ENCODE measurements at places on chromosomes 7 and 10. TPM values are rescaled to one million over a fixed set of nuclear protein-coding genes. Genes with fewer than 3 reads are reported as not detected.
A peak's percentile ranks its signal among the peaks of the same experiment; 100 is the strongest.

GRCh38 chr7:135207406-135208101, 3.8 kb downstream of the WDR91 start:
- no peak for DNase-seq
- H3K27me3 ChIP-seq: no peaks in the 10 kb centered on the region
- H3K4me1 ChIP-seq: peaks cover 64% of the 10 kb centered on the region
- peak overlapping the region; percentile 9 for H3K4me3 ChIP-seq
- H3K36me3 ChIP-seq: no peaks in the 10 kb centered on the region
- peak overlapping the region; percentile 97 for H3K27ac ChIP-seq

DNA sequence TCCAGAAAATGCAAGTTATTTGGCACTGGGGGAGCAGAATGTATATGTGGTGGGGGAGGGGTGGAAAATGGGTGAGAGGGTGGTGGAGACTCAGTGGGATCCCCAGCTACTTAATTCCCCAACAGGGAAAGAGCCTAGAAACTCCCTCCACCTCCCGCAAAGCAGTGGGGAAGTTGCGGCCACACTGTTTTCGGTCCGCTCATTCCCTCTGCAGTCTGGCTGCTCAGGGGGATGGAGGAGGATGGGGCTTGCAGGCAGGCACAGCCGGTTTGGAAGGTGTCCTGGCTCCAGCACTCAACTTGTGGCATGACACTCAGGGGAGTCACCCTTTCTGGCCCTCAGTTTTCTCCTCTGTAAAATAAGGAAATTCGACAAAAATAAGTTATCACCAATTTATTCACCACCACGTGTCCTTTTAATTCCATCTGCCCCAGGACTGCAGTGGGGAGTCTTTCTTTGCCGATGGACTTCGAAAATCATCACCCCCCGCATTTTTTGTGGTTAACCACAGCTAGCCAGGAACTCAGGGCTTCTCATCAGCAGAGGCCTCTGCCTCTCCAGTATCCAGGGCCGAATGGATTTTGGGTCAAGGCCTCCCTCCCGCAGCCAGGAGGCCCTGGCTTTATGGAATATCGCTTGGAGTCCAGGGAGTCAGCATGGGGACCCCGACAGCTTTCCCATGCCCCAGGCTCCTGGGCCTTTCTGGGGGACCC, 1.6 kb upstream of the HTRA1 start:
- no peak overlapping the region for H3K27ac ChIP-seq
- DNase-seq: no peak
- H3K4me1 ChIP-seq: no peaks in the 10 kb centered on the region
- H3K36me3 ChIP-seq: no peaks in the 10 kb centered on the region
- H3K27me3 ChIP-seq: no peaks in the 10 kb centered on the region
- no peak overlapping the region for H3K4me3 ChIP-seq

The KLF6 gene
- total RNA-seq: 41.2 TPM

- no peak overlapping the region for H3K27ac ChIP-seq
- no peaks in the 10 kb centered on the region for H3K27me3 ChIP-seq
- H3K4me1 ChIP-seq: no peaks in the 10 kb centered on the region
- no peak for DNase-seq
- H3K4me3 ChIP-seq: no peak overlapping the region
Observed at GRCh38 chr7:66758950-66759628, 18.6 kb downstream of the RABGEF1 start.

DNA sequence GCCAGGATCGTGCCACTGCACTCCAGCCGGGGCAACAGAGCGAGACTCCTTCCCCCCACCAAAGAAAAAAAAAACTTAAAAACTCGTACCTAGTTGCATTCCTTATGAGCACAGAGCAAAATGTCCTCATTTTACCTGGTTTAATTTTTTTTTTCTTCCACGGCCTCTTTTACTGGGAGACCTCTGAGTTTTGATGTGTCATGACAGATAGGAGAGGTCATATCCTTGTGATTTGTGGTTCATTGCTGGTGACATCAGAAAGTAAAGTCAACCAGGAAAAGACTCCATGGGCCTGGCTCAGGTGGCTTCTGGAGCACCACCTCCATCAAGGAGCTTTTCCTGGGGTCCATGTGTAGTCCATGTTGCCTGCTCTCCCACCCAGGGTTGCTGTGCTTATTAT, 26.3 kb downstream of the GTF2I start:
- H3K4me1 ChIP-seq: no peaks in the 10 kb centered on the region
- no peak overlapping the region for H3K27ac ChIP-seq
- no peak for DNase-seq
- no peak overlapping the region for H3K4me3 ChIP-seq

The KNDC1 gene
- 0.63 TPM for total RNA-seq

The DENND10 gene
- total RNA-seq: 7.7 TPM

The TMEM236 gene
- total RNA-seq: 0.22 TPM

GRCh38 chr7:2613931-2614600, 17.7 kb upstream of the TTYH3 start:
- H3K36me3 ChIP-seq: no peaks in the 10 kb centered on the region
- H3K27ac ChIP-seq: no peak overlapping the region

- no peaks in the 10 kb centered on the region for H3K36me3 ChIP-seq
- H3K4me3 ChIP-seq: no peak overlapping the region
Observed at GRCh38 chr10:78664929-78665553, 403.7 kb upstream of the ZMIZ1 start.

GRCh38 chr10:11396311-11396955, 215.0 kb downstream of the USP6NL start:
- H3K27ac ChIP-seq: no peak overlapping the region
- H3K4me3 ChIP-seq: no peak overlapping the region
- no peak for DNase-seq
- no peaks in the 10 kb centered on the region for H3K4me1 ChIP-seq
- no peaks in the 10 kb centered on the region for H3K36me3 ChIP-seq

DNA sequence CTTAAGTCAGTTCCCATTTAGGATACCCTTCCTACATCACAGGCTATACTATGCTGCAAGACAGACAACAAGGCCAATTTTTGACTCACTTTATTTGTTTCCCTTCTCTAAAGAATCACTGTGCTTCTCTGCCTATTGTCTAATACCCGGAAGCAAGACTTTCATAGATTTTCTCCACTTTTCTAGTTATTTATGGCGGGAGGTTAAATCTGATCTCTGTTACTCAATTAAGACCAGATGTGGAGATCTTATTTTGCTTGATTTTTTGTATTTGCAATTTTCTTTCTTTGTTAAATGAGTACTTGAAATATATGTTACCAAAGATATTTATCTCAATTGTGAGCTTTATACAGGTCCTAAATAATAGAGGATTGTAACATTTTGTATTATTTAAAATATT, 511.5 kb downstream of the ATRNL1 start:
- H3K36me3 ChIP-seq: no peaks in the 10 kb centered on the region
- H3K4me1 ChIP-seq: no peaks in the 10 kb centered on the region
- no peak for DNase-seq
- no peaks in the 10 kb centered on the region for H3K27me3 ChIP-seq
- no peak overlapping the region for H3K27ac ChIP-seq
- H3K4me3 ChIP-seq: no peak overlapping the region

GRCh38 chr10:17383801-17384555, 70.4 kb downstream of the ST8SIA6 start:
- H3K27ac ChIP-seq: peak overlapping the region; percentile 25
- no peak overlapping the region for H3K4me3 ChIP-seq
- DNase-seq: no peak
- peaks cover 7% of the 10 kb centered on the region for H3K4me1 ChIP-seq
- no peaks in the 10 kb centered on the region for H3K27me3 ChIP-seq

DNA sequence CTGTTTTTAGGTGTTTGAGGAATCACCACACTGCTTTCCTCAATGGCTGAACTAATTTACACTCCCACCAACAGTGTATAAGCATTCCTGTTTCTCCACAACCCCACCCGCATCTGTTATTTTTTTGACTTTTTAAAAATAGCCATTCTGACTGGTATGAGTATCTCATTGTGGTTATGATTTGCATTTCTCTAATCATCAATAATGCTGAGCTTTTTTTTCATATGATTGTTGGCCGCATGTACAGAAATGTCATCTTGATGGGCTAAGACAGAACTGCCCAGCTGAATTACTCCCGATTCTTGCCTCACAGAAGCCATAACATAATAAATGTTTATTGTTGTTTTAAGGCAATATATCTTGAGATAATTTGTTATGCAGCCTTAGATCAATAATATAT, 93.1 kb upstream of the DKK1 start:
- H3K27me3 ChIP-seq: no peaks in the 10 kb centered on the region
- H3K36me3 ChIP-seq: no peaks in the 10 kb centered on the region
- H3K27ac ChIP-seq: no peak overlapping the region
- H3K4me3 ChIP-seq: no peak overlapping the region

The ZNF727 gene
- 5.0 TPM for total RNA-seq

- H3K27me3 ChIP-seq: no peaks in the 10 kb centered on the region
- DNase-seq: no peak
- H3K4me3 ChIP-seq: no peak overlapping the region
- H3K27ac ChIP-seq: no peak overlapping the region
- H3K4me1 ChIP-seq: no peaks in the 10 kb centered on the region
- no peaks in the 10 kb centered on the region for H3K36me3 ChIP-seq
Observed at GRCh38 chr7:158186406-158186805, 401.2 kb downstream of the PTPRN2 start.

The PODXL gene
- total RNA-seq: 33.2 TPM

DNA sequence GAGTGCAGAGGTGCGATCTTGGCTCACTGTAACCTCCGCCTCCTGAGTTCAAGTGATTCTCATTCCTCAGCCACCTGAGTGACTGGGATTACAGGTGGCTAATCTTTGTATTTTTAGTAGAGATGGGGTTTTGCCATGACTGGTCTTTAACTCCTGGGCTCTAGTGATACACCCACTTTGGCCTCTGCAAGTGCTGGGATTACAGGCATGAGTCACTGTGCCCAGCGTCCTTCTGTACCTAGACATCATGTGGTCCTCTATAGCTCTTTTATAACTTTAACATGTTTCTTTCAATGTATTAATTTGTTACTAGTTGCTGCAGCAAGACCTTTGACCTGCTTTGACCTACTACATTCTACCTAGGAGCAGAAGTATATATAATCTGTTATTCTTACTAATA, 38.7 kb upstream of the BICC1 start:
- peaks cover 2% of the 10 kb centered on the region for H3K4me1 ChIP-seq
- no peak overlapping the region for H3K4me3 ChIP-seq
- H3K36me3 ChIP-seq: no peaks in the 10 kb centered on the region
- no peak for DNase-seq
- no peak overlapping the region for H3K27ac ChIP-seq

The KRIT1 gene
- total RNA-seq: 19.2 TPM

- H3K27ac ChIP-seq: no peak overlapping the region
- no peaks in the 10 kb centered on the region for H3K4me1 ChIP-seq
- H3K4me3 ChIP-seq: no peak overlapping the region
- H3K27me3 ChIP-seq: no peaks in the 10 kb centered on the region
- H3K36me3 ChIP-seq: peaks cover 9% of the 10 kb centered on the region
- DNase-seq: no peak
Observed at GRCh38 chr7:127730658-127731276, 78.8 kb downstream of the SND1 start.

DNA sequence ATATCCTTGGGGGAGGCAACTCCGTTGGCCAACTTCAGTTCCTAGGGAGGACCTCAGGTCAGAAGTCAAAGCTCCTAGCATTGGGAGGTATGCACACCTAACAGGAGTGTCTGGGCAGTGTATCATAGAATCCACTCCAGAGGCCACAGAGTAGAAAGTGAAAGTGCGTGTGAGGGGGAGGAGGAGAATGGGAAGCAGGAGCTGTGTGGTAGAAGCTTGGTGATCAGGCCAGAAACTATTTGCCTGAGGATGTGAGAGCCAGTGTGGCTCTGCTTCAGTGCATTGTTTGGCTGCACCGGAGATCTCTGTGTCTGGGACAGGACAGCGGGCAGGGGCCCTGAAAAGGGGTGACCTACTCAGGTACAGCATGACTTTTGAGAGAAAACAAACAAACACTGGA, 557.4 kb upstream of the VSTM2A start:
- DNase-seq: no peak
- H3K4me1 ChIP-seq: no peaks in the 10 kb centered on the region
- no peaks in the 10 kb centered on the region for H3K27me3 ChIP-seq
- H3K27ac ChIP-seq: no peak overlapping the region
- H3K4me3 ChIP-seq: no peak overlapping the region
- no peaks in the 10 kb centered on the region for H3K36me3 ChIP-seq

GRCh38 chr7:31126976-31127375, 74.9 kb downstream of the ADCYAP1R1 start:
- DNase-seq: no peak
- H3K36me3 ChIP-seq: no peaks in the 10 kb centered on the region
- no peak overlapping the region for H3K4me3 ChIP-seq
- no peaks in the 10 kb centered on the region for H3K4me1 ChIP-seq
- no peaks in the 10 kb centered on the region for H3K27me3 ChIP-seq

GRCh38 chr10:7085147-7085912, 325.5 kb downstream of the SFMBT2 start:
- peaks cover 3% of the 10 kb centered on the region for H3K4me1 ChIP-seq
- H3K27me3 ChIP-seq: no peaks in the 10 kb centered on the region
- no peaks in the 10 kb centered on the region for H3K36me3 ChIP-seq
- no peak overlapping the region for H3K4me3 ChIP-seq
- no peak for DNase-seq
- H3K27ac ChIP-seq: no peak overlapping the region

The WEE2 gene
- not detected for total RNA-seq

The GPER1 gene
- total RNA-seq: 1.6 TPM

GRCh38 chr10:65611592-65611991, 1314.2 kb upstream of the LRRTM3 start:
- no peak for DNase-seq
- H3K36me3 ChIP-seq: no peaks in the 10 kb centered on the region
- H3K27me3 ChIP-seq: no peaks in the 10 kb centered on the region
- no peak overlapping the region for H3K27ac ChIP-seq
- no peak overlapping the region for H3K4me3 ChIP-seq
- H3K4me1 ChIP-seq: no peaks in the 10 kb centered on the region

- H3K36me3 ChIP-seq: no peaks in the 10 kb centered on the region
- H3K4me3 ChIP-seq: peak overlapping the region; percentile 76
- DNase-seq: no peak
- H3K27me3 ChIP-seq: no peaks in the 10 kb centered on the region
- H3K27ac ChIP-seq: peak overlapping the region; percentile 88
Observed at GRCh38 chr7:23105086-23105643, 420 bp upstream of the KLHL7 start.

Measured in pancreas (tissue), 10 donors.